ENCODE measurements at places on chromosomes 11 and 22. TPM values are rescaled to one million over a fixed set of nuclear protein-coding genes. Genes with fewer than 3 reads are reported as not detected.

- no peak for DNase-seq
Observed at GRCh38 chr22:49784630-49784971, 43.1 kb downstream of the BRD1 start.

- DNase-seq, result no peak
Observed at GRCh38 chr22:28629420-28630176, 50.0 kb downstream of the TTC28 start.

- no peak for DNase-seq
Observed at GRCh38 chr11:132237781-132238180, 867.4 kb downstream of the NTM start.

- DNase-seq, result no peak
Observed at GRCh38 chr11:2482745-2483144, 37.9 kb downstream of the KCNQ1 start.

DNA sequence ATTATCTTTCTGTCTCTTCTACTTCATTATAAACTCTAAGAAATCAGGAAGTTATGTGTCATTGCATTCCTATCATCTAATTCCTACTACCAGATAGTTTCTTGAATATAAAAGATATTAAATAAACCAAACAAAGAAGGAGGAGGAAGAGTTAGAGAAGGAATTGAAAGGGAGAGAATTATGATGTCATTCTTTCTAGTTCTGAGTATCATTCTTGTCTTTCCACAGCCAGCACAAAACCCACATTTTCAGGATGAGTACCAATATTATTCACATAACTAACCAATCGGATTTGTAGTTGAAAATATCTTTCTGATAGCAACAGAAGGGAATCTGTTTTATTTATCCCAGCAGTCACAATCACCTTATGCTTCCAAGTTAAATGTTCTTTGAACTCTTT lies 13.3 kb downstream of the MS4A13 start:
- no peak for DNase-seq

DNA sequence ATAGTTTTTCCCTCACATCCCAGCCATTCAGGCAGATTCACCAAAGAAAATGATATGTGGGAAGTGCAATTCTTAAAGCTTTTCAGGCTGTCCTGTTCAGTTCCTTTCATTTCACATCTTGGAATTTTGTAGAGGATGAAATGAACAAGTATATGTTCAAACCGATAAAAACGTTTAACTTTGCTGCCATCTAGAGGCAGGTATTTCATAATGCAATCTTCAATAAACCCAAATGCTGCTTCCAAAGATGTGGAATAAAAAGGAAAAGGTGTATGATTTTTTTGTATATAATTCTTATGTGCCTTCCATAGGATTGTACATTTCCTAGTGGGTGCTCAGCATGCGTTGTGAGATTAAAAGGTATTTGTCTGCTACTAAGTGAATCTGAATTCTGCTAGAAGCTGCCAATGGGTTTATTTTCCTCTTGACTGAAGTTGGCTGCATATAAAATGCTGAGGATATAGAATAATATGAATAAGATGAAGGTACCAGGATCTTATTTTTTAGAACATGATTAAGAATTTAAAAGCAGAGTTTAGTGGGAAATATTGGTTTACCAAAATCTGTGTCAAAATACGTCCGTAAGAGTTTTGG lies 199.3 kb downstream of the PGR start:
- DNase-seq, result no peak

- no peak for DNase-seq
Observed at GRCh38 chr22:34129691-34130486, 209.6 kb upstream of the LARGE1 start.

DNA sequence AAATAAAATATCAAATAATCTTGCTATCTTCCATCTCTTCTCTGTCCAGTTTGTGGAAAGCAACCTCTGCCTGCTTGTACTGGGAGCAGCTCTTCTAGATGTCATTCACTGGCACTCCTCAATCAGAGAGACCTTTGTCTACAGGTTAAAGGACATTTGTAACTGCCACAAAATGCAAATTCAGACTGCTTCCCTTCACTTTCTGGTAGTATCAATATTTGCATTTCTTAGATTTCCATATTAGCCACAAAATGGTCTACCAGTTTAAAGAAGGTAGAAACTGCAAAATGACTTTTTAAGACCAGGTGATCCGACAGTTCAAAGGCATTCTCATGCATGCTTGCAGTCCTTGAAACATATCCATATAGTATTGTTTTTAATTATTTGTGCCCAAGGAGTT lies 51.7 kb upstream of the RCN1 start:
- DNase-seq, result no peak

GRCh38 chr11:65557280-65558001 lies 718 bp downstream of the LTBP3 start:
- no peak for DNase-seq

GRCh38 chr11:121944556-121945230 lies 171.3 kb downstream of the BLID start:
- DNase-seq, result no peak

DNA sequence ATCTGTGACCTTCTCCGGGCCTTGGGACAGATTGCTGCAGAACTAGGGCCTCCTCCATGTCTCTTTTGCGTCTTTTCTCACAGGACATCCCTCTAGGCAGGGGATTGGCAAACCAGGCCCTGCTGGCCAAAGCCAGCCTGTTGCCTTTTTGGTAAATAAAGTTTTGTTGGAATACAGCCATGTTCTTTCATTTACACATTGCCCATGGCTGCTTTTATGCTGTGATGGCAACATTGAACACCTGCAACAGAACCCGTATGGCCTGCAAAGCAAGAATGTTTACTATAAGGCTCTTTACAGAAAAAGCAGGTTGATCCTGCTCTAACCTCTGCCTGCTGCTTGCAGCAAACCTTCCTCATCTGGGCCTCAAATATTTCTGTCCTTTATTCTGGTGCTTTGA lies 56.8 kb upstream of the B3GAT1 start:
- DNase-seq, result peak; percentile 55

- no peak for DNase-seq
Observed at GRCh38 chr11:92131289-92131865, 93.2 kb upstream of the FAT3 start.

- DNase-seq, result no peak
Observed at GRCh38 chr11:19633276-19633675, 79.4 kb upstream of the NAV2 start.

DNA sequence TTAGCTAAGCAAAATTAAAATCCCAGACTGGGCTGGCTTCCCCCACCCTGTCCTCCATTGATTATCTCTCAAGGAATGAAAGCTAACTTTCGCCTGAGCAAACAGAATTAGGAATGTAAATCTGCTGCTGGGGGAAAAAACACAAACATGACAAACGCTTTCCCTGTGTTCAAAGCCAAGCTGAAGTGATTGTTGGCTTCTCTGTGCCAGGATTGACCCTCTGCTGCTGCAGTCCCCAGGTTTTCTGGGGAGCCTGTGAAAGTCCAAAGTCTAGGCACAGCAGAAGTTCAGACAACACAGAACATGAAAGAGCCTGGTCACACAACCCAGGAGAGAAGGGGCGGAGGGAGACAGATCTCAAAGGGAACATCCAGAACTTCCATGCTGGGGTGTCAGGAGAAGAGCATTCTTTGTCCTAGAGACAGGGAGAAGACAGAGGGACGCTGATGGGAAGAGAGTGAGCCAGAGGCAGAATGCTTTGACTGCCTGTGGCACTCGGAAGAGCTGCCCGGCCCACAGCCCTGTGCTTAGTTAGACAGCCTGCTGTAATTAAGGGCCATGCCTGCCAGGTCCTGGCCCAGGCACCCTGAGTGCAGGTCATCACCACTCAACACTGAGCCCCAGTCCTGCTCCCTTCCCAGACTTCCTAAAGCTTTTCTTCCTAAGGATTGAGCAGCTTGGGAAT lies 6.9 kb downstream of the PATZ1 start:
- DNase-seq, result no peak

DNA sequence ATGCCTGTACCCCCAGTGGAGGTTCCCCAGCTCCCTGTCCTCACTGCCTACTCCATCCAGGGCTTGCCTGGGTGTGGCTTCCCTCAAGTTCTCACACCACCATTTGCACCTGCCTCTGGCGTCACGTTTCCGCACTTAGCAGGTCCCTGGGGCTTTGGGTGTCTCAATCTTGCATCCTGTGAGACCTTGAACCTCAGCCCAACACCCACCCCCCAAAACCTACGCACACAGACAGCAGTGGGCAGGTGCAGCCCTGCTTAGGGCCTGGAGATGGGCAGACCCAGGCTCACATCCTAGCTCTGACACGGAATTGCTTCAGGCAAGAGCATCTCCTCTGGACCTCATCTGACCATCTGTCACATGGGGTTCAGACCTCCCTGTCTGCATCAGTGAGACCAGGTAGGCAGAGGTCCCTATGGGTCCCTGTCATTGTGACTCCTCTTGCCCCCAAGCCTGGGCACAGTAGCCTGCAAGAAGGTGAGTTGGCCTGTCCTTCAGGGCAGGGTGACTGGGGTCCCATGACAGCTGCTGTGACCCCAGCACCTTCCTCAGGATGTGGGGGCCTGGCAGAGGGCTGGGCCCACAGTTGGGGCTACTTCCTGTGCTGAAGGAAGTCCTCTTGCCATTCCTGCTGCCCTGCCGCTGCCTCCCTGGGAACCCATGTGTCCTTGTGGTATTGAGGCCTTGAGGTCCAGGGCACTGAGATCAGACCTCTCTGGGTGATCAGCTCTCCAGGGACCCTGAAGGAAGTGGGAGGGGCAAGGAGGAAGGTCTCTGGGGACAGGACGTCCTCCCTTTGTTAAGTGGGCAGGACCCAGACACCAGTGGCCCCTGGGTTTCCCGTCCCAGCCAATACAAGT lies 2.0 kb downstream of the SIPA1 start:
- DNase-seq, result no peak

DNA sequence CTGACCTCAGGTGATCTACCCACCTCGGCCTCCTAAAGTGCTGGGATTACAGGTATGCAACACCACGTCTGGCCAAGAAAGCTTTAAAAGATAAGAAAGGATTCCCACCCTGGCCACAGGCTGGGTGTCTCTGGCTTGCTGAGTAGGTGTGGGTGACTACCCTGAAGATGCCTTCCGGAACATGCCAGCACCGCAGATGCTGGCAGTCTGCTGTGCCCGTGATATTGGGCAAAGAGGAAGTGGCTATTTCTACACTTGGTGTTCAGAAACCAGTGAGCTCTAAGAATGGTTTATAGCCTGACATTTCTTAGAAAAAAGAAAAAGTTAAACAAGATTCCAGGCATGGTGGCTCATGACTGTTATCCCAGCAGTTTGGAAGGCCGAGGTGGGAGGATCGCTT lies 6.1 kb downstream of the MRPL11 start:
- DNase-seq, result no peak

DNA sequence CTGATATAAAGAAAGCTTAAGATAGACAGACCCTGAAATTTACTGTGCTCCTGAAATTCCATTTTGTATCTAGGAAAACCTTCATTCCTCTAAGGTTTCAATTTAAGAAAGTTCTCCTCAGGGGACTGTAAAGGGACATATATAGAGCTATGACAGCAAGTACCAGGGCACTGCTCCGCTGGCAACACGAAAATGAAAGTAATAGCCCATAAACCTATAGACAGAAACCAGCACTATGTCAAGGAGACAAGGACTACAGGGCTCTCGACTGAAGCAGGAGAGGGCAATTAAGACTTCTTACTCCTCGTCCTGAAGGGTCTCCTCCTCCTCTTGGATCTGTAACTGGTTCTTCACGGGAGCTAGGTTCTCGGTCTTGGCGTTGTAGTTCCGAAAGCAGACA lies 6.9 kb downstream of the FEZ1 start:
- DNase-seq, result no peak

- DNase-seq, result no peak
Observed at GRCh38 chr11:119720311-119720913, 8.6 kb downstream of the NECTIN1 start.

DNA sequence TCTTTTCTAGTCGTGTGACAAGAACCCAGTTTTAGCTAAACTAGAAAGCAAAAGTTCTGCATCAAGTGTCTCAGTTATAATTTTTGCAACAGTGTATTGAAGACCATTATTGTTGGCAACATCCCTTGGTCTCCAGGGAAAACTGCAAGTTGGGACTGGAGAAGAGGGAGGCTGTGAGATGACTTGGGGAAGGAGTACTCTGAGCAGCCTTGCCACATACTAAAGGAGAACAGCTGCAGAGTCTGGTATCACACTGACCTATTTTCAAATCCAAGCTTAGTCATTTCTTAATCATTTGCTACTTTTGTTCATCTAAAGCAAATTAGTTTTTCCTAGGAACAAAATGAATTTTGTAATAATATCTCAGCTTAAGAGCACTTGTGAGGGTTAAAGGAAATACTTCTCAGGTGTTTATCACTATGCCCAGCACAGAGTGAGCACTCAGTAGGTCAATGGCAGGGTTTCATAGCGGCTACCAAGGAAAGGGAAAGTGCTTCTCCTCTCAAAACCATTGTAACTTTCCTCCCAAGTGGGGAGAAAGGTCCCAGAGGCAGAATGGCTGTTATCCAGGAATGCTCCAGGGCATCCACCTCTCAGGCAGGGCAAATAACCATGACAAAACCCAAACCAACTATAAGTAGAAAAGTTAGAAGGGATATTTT lies 247.1 kb downstream of the C11orf87 start:
- DNase-seq, result no peak

- DNase-seq, result no peak
Observed at GRCh38 chr11:11230802-11231562, 122.1 kb downstream of the CSNK2A3 start.

DNA sequence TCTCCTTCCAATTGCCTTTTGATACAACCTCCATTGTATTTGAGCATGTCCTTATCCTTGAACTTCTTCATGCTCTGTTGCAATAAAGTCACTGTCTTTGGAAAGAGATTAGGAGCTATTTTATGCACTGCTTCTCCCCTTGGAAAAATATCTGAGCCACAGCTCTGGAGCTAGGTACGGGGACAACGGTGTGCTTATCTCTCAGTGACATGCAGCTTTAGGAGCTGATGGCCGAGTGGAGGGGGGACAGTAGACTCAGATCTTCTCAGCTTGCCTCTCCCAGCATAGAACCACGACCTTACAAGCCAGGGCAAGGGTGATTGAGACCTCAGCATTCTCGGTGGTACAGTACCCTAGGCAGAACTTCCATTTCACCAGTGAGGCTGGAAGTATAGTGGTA lies 64.1 kb downstream of the HORMAD2 start:
- no peak for DNase-seq

Gene TREH
- 3.4 TPM for total RNA-seq

Gene TRIM48
- total RNA-seq, result not detected

Gene TSPAN32
- total RNA-seq, result 0.35 TPM

Gene RBMXL2
- total RNA-seq, result not detected

Gene ESAM
- total RNA-seq, result 10.5 TPM

Gene SLC37A2
- 3.1 TPM for total RNA-seq

Gene GAS2
- 34.2 TPM for total RNA-seq

Gene SCGB1C1
- not detected for total RNA-seq

Gene TSKU
- total RNA-seq, result 547 TPM

Gene NLRP14
- 0.10 TPM for total RNA-seq

Gene GGTLC2
- not detected for total RNA-seq

Gene TTC28
- 12.3 TPM for total RNA-seq

Gene WBP2NL
- 0.53 TPM for total RNA-seq

Data from left lobe of liver (tissue), 2 donors.